Osteoblast (primary cell): ENCODE measurements at places on chromosomes 12 and 14. TPM values are rescaled to one million over a fixed set of nuclear protein-coding genes. Genes with fewer than 3 reads are reported as not detected.

DNA sequence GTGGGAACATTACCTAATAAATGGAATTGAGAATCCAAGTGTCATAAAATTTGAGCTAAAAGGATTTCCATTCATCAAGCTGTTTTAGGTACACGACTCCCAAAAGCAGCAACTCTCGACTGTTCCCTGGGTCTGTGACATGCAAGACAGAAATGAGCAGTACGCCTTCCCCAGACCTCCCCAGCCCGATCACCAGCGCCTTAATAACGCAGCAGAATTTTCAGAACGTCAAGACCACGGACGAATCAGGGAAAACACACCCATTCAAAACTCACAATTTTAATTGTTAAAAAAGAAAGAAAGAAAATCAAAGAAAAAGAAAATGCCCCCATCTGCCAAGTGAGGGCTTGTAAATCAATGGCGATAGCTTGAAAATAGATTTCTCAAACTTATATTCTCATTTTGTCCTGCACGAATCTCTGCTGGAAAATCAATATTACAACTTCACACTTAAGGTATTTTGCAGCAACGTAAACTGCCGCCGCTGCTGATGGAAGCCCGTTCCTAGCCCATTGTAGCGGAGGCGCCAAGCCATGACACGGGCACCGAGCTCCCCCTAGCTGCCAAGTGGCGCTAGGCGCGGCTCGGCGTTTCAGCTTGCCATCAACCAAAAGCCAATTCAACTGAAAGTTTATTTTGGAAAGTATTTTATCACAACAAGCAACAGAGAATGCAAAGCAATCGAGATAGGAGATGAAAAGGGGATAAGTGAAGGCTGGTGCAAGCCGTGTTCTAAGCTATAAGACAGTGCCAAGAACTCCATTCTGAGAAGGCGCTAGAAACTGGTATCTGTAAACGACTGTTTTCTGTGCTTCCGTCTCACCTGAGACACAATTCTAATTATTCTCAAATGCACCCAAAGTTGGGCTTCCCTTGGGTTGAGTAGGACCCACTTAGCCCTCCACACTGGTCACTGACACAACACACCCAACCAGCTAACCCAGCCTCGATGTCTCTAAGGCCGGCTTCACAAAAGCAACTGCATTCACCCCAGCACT is 5.5 kb downstream of the BCL11B start:
- H3K4me1 ChIP-seq = peaks cover 1% of the 10 kb centered on the region
- peaks cover 34% of the 10 kb centered on the region for H3K27me3 ChIP-seq
- H3K4me3 ChIP-seq = peak overlapping the region; percentile 42
- H3K36me3 ChIP-seq = no peaks in the 10 kb centered on the region

- DNase-seq = no peak
- H3K27ac ChIP-seq = no peak overlapping the region
- no peak overlapping the region for H3K4me3 ChIP-seq
- no peaks in the 10 kb centered on the region for H3K4me1 ChIP-seq
- no peaks in the 10 kb centered on the region for H3K36me3 ChIP-seq
Observed at GRCh38 chr14:57068511-57068910, 200.2 kb downstream of the EXOC5 start.

- no peak overlapping the region for H3K4me3 ChIP-seq
- no peak for DNase-seq
- H3K27ac ChIP-seq = no peak overlapping the region
- no peaks in the 10 kb centered on the region for H3K27me3 ChIP-seq
- H3K36me3 ChIP-seq = no peaks in the 10 kb centered on the region
Observed at GRCh38 chr12:68465227-68465626, 133.1 kb upstream of the MDM1 start.

DNA sequence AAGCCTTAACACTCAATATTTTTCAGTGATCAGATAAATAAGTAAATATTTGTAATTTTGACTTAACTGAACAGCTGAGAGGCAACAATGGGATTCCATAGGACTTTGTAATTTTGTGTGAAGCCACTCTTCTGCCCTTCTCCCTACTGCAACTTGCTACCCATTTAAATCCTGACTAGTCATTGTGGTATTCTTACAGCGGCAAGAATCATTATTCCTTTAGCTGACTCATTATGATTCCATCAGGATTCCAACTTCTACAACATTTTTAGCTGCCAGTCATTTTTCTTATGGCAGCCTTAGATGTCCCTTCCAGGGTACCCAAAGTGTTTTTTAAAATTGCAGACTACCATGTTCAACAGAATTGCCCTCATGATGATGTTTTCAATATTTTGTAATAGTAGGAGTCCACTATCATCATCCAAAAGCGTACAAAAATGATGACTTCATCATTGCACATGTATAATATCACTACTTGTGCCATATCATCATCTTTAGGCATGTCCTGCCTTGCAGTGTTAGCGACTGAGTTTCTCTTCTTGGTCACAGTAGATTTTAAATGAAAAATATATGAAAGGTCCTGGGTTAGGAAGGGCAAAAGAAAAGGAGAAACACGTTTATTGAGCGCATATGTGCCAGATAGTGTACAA is 5.1 kb upstream of the MAGOHB start:
- peak; percentile 88 for DNase-seq
- no peak overlapping the region for H3K4me3 ChIP-seq
- no peaks in the 10 kb centered on the region for H3K36me3 ChIP-seq
- H3K27ac ChIP-seq = peak overlapping the region; percentile 84
- H3K4me1 ChIP-seq = peaks cover 23% of the 10 kb centered on the region

GRCh38 chr12:105499205-105499604 is 168.7 kb downstream of the C12orf75 start:
- no peaks in the 10 kb centered on the region for H3K36me3 ChIP-seq
- no peak overlapping the region for H3K27ac ChIP-seq
- H3K27me3 ChIP-seq = no peaks in the 10 kb centered on the region

The AKAP6 gene
- 0.29 and 2.2 TPM in 2 replicates for total RNA-seq

GRCh38 chr12:102726686-102727085 is 190.4 kb downstream of the PAH start:
- no peaks in the 10 kb centered on the region for H3K27me3 ChIP-seq
- H3K36me3 ChIP-seq = no peaks in the 10 kb centered on the region
- H3K4me1 ChIP-seq = no peaks in the 10 kb centered on the region
- no peak for DNase-seq
- no peak overlapping the region for H3K27ac ChIP-seq
- H3K4me3 ChIP-seq = no peak overlapping the region

- peak overlapping the region; percentile 85 for H3K27ac ChIP-seq
- H3K27me3 ChIP-seq = no peaks in the 10 kb centered on the region
- peaks cover 3% of the 10 kb centered on the region for H3K36me3 ChIP-seq
- peaks cover 26% of the 10 kb centered on the region for H3K4me1 ChIP-seq
Observed at GRCh38 chr12:31589598-31589903, 1.4 kb downstream of the DENND5B start.

- no peak overlapping the region for H3K27ac ChIP-seq
- DNase-seq = no peak
- no peaks in the 10 kb centered on the region for H3K27me3 ChIP-seq
- no peak overlapping the region for H3K4me3 ChIP-seq
- H3K4me1 ChIP-seq = no peaks in the 10 kb centered on the region
Observed at GRCh38 chr12:66516133-66516532, 162.7 kb downstream of the GRIP1 start.

- no peak for DNase-seq
- H3K27ac ChIP-seq = peak overlapping the region; percentile 97
- H3K36me3 ChIP-seq = no peaks in the 10 kb centered on the region
- H3K4me3 ChIP-seq = peak overlapping the region; percentile 87
Observed at GRCh38 chr12:27523305-27523641, 733 bp upstream of the PPFIBP1 start.

The TRAF3 gene
- 19.5 and 23.3 TPM in 2 replicates for total RNA-seq

DNA sequence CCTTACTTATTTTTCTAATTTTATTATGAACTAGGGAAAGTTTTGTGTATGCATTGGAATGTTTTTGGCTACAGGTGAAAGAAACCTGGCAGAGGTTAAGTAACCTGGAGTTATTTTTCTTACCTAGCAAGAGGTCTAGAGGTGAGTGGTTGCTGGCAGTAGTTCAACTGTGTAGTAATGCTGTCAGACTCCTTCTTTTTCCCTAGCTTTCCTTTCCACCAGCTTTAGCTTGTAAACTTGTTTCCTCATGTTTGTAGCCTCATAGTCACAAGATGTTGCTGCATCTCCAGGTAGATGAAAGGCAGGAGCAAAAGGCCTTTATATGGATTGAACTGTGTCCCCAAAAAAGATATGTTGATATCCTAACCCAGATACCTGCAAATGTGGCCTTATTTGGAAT is 105.1 kb upstream of the AMIGO2 start:
- no peak overlapping the region for H3K4me3 ChIP-seq
- H3K4me1 ChIP-seq = peaks cover 16% of the 10 kb centered on the region
- no peaks in the 10 kb centered on the region for H3K36me3 ChIP-seq
- H3K27me3 ChIP-seq = no peaks in the 10 kb centered on the region

The AMN gene
- total RNA-seq = under 0.01 and 0.29 TPM in 2 replicates

GRCh38 chr12:76275511-76276093 is 72.6 kb downstream of the BBS10 start:
- no peaks in the 10 kb centered on the region for H3K27me3 ChIP-seq
- no peak overlapping the region for H3K4me3 ChIP-seq
- H3K36me3 ChIP-seq = no peaks in the 10 kb centered on the region
- DNase-seq = no peak
- H3K27ac ChIP-seq = no peak overlapping the region
- peaks cover 30% of the 10 kb centered on the region for H3K4me1 ChIP-seq

GRCh38 chr14:68479247-68479646 is 313.6 kb downstream of the ZFP36L1 start:
- no peak overlapping the region for H3K27ac ChIP-seq
- H3K36me3 ChIP-seq = no peaks in the 10 kb centered on the region
- peaks cover 15% of the 10 kb centered on the region for H3K4me1 ChIP-seq
- no peaks in the 10 kb centered on the region for H3K27me3 ChIP-seq

- no peak overlapping the region for H3K27ac ChIP-seq
- DNase-seq = no peak
- H3K4me1 ChIP-seq = no peaks in the 10 kb centered on the region
Observed at GRCh38 chr12:121903202-121903601, 14.6 kb downstream of the PSMD9 start.

DNA sequence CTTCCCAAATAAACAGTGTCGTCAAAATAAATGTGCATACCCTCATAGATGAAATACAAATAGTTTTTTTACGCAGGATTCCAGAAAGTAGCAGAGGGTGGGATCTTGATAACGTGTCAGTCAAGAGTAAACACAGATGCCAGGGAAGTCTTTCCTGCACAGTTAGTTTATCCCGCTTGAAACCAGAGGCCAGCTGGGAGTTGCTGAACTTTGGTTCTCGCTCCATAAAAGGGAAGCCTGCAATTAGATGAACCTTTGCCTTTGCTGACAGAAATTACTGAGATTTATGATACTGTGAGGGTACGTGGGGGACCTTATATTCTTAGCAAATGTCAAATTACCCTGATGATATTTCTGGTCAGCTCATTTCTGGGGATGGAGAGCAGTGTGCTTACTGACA is 18.9 kb downstream of the FAR2 start:
- no peak overlapping the region for H3K27ac ChIP-seq
- no peaks in the 10 kb centered on the region for H3K36me3 ChIP-seq
- DNase-seq = no peak
- H3K4me1 ChIP-seq = peaks cover 3% of the 10 kb centered on the region
- H3K4me3 ChIP-seq = no peak overlapping the region

DNA sequence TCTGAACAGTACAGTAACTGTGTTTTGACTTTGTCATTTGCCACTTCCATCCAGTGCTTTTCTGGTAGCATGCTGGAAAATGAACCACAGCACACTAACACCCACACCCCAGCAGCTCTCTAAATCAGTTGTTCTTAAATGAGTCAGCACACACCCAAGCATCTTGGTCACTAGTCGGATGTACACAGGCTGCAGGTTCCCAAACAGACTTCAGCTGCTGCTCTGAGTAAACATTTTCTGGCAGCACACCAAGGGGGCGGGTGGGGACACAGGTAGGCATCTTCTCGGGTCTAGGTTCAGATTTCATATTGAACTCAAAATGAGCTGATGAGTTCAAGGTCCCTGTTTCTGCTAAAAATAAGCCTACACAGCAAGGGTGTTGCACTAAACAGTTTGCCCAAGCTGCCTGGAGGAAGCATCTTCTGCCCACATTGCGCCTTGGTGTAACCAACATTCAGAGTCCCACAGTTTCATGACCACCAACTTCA is 39.8 kb downstream of the IFNG start:
- H3K27ac ChIP-seq = no peak overlapping the region
- no peak overlapping the region for H3K4me3 ChIP-seq
- H3K27me3 ChIP-seq = peaks cover 5% of the 10 kb centered on the region
- no peak for DNase-seq
- no peaks in the 10 kb centered on the region for H3K4me1 ChIP-seq

The KRT80 gene
- 0.59 and 0.72 TPM in 2 replicates for total RNA-seq

The C3AR1 gene
- 0.29 and 0.72 TPM in 2 replicates for total RNA-seq
